Uterus (tissue), 4 donors: ENCODE measurements at places on chromosomes 6 and 20. TPM values are rescaled to one million over a fixed set of nuclear protein-coding genes. Genes with fewer than 3 reads are reported as not detected.

- H3K36me3 ChIP-seq, result no peaks in the 10 kb centered on the region
- no peak overlapping the region for H3K27ac ChIP-seq
- peaks cover 4% of the 10 kb centered on the region for H3K27me3 ChIP-seq
- no peak for DNase-seq
Measured at GRCh38 chr20:62978561-62978943, 26.0 kb downstream of the SLC17A9 start.

DNA sequence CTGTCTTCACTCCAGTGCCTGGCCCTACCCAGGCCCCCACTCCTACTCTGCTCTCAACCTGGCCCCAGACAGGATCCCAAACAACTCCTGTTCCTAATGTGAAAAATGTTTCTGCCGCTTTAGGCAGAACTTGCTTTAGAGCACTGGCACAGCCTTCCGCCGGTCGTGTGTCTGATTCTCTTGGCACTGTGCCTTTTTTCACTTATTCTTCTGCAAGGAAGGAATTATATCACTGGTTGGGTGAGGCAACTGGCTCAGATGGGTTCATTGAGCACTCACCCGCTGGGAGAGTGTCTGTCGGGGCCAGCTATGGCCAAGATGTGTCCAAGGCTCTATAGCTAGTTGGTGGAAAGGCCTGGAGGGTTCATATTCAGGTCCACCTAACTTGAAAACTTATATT is 33.6 kb upstream of the HLA-A start:
- H3K4me1 ChIP-seq, result no peaks in the 10 kb centered on the region
- H3K27ac ChIP-seq, result no peak overlapping the region
- no peak for DNase-seq
- no peak overlapping the region for H3K4me3 ChIP-seq
- no peaks in the 10 kb centered on the region for H3K27me3 ChIP-seq

DNA sequence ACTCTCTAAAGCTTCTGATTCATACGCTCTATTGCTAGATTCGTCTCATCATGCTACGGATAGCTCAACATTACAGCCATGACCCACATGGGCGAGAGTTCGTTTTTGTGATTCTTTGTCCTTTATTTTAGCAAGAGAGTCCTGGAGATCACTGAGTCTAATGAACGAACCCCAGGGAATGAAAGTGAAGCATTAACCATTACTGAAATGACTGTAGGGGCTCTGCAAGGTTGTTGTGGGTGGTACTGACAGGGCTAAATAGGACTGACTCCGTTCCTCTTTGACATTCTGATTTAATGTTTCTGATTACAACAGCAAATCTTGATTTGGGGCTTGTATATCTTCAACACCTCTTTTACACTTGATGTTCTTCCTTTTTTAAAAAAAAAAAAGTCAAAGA is 13.7 kb upstream of the RTF2 start:
- no peak overlapping the region for H3K4me3 ChIP-seq
- H3K27ac ChIP-seq, result no peak overlapping the region
- H3K36me3 ChIP-seq, result no peaks in the 10 kb centered on the region
- no peaks in the 10 kb centered on the region for H3K27me3 ChIP-seq
- no peak for DNase-seq

DNA sequence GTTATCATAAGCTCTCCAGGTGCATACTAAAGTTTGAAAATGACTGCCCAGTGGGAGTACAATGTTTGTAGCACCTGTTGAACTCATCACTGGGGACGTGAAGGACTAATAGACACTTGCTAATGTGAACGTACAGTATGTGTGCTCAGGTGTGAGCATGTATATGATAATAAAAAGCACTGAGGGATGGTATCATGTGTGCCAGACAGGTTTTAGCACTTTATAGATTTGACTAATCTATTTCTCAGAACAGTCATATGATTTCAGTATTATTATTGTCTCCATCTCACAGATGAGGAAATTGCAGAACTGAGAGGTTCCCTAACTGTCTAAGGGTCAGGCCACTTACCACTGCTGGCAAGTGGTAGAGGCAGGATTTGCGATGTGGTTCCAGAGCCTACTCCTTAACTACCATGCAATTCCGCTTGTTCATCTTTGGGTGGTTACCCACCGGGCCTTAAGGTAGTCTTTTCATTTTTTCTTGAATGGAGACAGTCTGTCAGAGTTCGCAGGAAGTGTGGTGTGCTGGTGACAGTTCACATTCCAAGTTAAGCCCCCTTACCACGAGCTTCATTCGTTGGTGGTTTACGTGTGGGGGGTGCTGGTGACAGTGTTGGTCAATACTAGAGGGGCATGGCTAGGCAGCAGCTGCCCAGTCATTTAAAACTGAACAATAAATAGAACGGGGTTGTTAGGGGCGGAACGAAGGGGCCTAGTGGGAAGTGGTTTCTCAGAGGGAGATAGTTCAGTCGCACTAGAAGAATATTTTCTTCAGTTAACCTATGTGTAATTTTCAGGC is 46.8 kb downstream of the RREB1 start:
- H3K27me3 ChIP-seq, result no peaks in the 10 kb centered on the region
- H3K27ac ChIP-seq, result no peak overlapping the region
- no peak overlapping the region for H3K4me3 ChIP-seq
- no peak for DNase-seq
- peaks cover 8% of the 10 kb centered on the region for H3K4me1 ChIP-seq

GRCh38 chr6:114735025-114735735 is 392.4 kb upstream of the HS3ST5 start:
- no peaks in the 10 kb centered on the region for H3K4me1 ChIP-seq
- H3K27ac ChIP-seq, result no peak overlapping the region
- DNase-seq, result no peak
- H3K4me3 ChIP-seq, result no peak overlapping the region

GRCh38 chr6:43759136-43759906 is 10.7 kb upstream of the VEGFA start:
- no peak overlapping the region for H3K27ac ChIP-seq
- H3K36me3 ChIP-seq, result no peaks in the 10 kb centered on the region
- no peaks in the 10 kb centered on the region for H3K4me1 ChIP-seq
- no peak for DNase-seq

- no peaks in the 10 kb centered on the region for H3K27me3 ChIP-seq
- H3K4me1 ChIP-seq, result no peaks in the 10 kb centered on the region
- H3K27ac ChIP-seq, result no peak overlapping the region
Measured at GRCh38 chr6:120935016-120935415, 399.3 kb downstream of the TBC1D32 start.

GRCh38 chr6:161010418-161010817 is 18.8 kb downstream of the MAP3K4 start:
- H3K27ac ChIP-seq, result no peak overlapping the region

DNA sequence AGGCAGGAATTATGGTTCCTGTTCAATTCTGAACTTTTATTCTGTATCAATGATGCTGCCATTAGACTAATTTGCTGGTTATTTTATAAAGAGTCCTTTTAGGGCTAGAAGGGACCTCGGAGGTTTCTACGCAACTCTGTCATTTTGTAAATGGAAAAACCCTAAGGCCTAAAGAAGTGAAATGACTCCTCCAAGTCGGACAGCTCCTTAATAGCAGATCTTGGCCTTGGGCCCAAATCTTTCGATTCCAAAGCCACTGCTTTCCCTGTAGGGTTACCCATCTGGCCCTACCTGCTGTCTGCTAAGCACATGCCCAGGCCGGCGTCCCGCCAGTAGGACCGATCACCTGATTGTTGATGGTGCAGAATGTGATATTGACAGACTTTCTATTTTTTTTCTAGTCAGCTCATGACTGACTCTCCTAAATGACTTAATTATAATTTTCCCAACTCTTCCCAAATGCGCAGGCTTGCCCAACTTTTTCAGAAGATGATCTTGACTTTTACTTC is 40.2 kb downstream of the PLEKHG1 start:
- no peaks in the 10 kb centered on the region for H3K36me3 ChIP-seq
- no peak overlapping the region for H3K4me3 ChIP-seq
- no peak for DNase-seq
- no peak overlapping the region for H3K27ac ChIP-seq
- no peaks in the 10 kb centered on the region for H3K27me3 ChIP-seq
- H3K4me1 ChIP-seq, result no peaks in the 10 kb centered on the region

DNA sequence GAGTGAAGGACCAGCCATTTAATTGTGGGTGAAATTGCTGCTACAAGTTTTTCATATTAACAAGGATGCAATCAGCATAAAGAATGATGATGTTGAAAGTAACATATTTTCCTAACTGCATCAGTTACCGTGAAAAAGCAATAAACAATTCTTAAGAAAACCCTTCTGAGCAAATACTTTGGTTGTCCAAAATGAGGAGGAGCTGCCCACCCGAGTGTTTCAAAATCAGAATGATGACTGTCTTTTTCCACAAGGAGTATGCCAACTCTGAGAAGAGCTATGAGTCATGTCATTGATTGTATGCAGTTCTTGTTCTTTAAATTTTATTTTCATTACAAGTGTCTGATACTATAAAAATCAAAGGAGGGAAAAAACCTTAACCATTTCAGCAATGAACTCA is 470.5 kb downstream of the COL12A1 start:
- no peaks in the 10 kb centered on the region for H3K27me3 ChIP-seq
- peak; percentile 49 for DNase-seq

- peak; percentile 37 for DNase-seq
- peak overlapping the region; percentile 73 for H3K27ac ChIP-seq
- H3K4me3 ChIP-seq, result no peak overlapping the region
- no peaks in the 10 kb centered on the region for H3K27me3 ChIP-seq
- no peaks in the 10 kb centered on the region for H3K36me3 ChIP-seq
- no peaks in the 10 kb centered on the region for H3K4me1 ChIP-seq
Measured at GRCh38 chr20:19284400-19285178, 72.1 kb downstream of the SLC24A3 start.

DNA sequence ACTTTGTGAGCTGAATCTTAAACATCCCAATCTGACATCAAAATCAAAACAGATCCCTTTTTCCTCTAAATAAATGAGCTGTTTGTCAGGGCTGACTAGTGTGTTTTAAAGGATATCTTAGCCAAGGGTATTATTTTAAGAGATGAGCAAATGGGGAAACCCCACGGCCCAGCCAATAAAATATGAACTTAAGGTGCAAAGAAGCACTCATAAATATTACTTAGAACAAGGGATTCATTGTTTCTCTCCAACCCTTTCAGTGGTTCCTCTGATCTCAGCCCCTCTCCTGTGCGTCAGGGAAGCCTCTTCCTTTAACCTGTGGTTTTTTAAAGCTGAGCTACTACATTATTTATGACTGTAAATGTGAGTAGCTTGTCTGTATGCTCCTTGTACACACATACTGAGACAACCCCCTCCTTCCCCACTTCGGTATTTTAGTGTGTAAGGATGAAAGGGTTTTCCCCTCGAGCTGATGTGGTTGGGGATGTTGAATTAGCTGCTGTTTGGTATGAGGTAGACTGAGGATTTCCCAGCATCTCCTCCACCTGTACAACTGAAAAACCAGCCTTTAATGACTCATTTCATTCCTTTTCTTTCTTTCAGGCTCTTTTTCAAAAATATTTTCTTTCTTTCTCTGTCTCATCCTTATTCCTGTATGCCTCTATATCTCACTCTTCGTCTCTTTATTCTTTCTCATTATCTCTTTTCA is 6.5 kb downstream of the BMP5 start:
- no peaks in the 10 kb centered on the region for H3K4me1 ChIP-seq
- no peaks in the 10 kb centered on the region for H3K36me3 ChIP-seq
- DNase-seq, result no peak
- no peak overlapping the region for H3K4me3 ChIP-seq
- no peak overlapping the region for H3K27ac ChIP-seq

MUC22 gene
- total RNA-seq, result not detected

PAK5 gene
- 0.07 TPM for total RNA-seq

POLR3F gene
- 11.0 TPM for total RNA-seq

OR2J3 gene
- not detected for total RNA-seq

GNRH2 gene
- 2.3 TPM for total RNA-seq

ID1 gene
- total RNA-seq, result 477 TPM

STMND1 gene
- total RNA-seq, result 1.4 TPM

COL9A3 gene
- total RNA-seq, result 75.4 TPM

KHDC1L gene
- total RNA-seq, result not detected

DNAH8 gene
- total RNA-seq, result not detected

LAMA5 gene
- total RNA-seq, result 50.6 TPM

TAF4 gene
- total RNA-seq, result 37.6 TPM
